ENCODE measurements at places on chromosomes 2 and 18.

DNA sequence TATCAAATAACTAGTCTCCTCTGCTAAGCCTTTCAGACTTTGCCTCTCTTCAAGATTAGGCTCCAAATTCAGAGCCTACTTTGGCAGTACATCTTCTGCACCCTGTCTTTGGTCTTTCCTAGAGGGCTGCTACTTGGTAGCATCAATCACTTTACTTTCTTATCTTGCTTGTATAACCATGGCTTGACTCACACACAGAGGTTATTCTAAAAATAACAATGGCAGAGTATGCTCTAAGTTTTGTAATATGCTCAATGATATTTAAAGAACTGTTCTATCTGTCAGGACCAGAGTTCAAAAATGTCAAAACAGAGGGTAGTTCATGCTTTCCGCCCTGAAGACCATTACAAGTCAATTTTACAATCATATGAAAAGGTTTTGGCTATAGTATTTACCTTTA is 27.7 kb downstream of the THOC1 start:
- no peaks in the 10 kb centered on the region for H3K27me3 ChIP-seq
- H3K27ac ChIP-seq, result no peak overlapping the region
- H3K4me1 ChIP-seq, result no peaks in the 10 kb centered on the region
- peaks cover 11% of the 10 kb centered on the region for H3K36me3 ChIP-seq
- no peak overlapping the region for H3K4me3 ChIP-seq

DNA sequence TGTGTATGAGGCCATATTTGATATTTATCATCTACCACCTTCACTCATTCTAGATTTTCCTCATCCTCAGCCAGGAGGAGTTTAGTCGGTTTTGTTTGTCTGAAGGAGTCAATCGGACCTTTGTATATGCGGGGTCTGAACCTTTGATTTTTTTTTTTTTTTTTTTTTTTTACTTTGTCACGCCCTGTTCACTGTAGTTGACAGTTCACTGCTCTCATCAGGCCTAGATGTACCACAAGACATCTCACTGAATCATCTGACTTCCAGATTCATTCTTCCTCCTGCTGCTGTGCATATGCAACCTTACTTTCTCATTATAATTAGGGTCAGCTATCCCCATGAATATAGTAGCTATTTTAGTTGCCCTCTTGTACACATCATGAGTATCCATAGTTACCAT is 133.2 kb downstream of the ARHGAP15 start:
- no peaks in the 10 kb centered on the region for H3K36me3 ChIP-seq
- no peak overlapping the region for H3K4me3 ChIP-seq
- no peak for DNase-seq
- no peaks in the 10 kb centered on the region for H3K4me1 ChIP-seq
- no peak overlapping the region for H3K27ac ChIP-seq
- no peaks in the 10 kb centered on the region for H3K27me3 ChIP-seq

DNA sequence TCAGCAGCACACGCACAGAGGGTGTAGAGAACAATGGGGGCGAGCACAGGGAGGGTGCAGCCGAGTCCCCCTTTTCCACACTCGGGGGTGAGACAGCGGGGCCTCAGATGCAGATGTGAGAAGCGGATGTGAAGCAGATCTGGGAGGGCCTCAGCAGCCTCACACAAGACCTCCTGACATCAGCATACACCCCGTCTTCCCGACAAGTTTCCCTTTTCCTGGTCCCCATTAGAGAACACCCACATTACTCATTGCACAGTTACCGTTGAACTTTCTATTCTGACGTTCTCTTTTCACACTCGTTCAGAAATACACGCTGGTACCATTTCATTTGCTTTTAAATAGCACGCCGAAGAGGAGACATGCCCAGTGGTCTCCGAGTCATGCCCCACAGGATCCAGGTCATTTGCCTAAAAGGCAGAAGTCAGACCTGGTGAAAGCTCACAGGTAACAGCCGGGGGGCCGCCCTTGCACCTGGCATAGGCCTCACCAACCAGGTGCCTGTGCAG is 129.5 kb upstream of the ID2 start:
- no peaks in the 10 kb centered on the region for H3K36me3 ChIP-seq
- H3K4me3 ChIP-seq, result no peak overlapping the region
- no peak for DNase-seq
- no peak overlapping the region for H3K27ac ChIP-seq
- H3K27me3 ChIP-seq, result no peaks in the 10 kb centered on the region

DNA sequence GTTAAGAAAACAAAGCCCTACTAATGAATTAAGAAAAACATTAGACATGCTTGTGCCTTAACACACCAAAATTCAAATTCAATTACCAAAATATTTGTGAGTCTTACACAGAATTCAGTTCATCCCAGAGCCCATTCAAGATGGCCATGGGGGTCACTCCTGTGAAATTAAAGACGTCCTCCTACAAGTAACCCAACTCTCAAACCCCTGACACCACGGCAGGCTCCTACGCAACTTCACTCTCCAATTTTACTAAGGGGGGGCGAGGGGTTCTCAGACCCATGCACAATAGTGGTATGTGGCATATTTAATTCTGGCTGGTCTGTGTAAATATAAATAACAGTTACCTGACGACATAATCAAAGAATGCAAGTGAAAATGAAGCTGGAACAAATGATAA is 5.0 kb downstream of the ZNF516 start:
- no peak for DNase-seq
- H3K27me3 ChIP-seq, result no peaks in the 10 kb centered on the region
- peak overlapping the region; percentile 67 for H3K27ac ChIP-seq
- no peaks in the 10 kb centered on the region for H3K36me3 ChIP-seq
- peaks cover 38% of the 10 kb centered on the region for H3K4me1 ChIP-seq
- H3K4me3 ChIP-seq, result peak overlapping the region; percentile 77

GRCh38 chr2:61357681-61358080 is 113.2 kb downstream of the USP34 start:
- no peaks in the 10 kb centered on the region for H3K27me3 ChIP-seq
- no peaks in the 10 kb centered on the region for H3K4me1 ChIP-seq
- no peak for DNase-seq

GRCh38 chr2:218357236-218358177 is 850 bp downstream of the CATIP start:
- H3K4me1 ChIP-seq, result peaks cover 7% of the 10 kb centered on the region
- no peak overlapping the region for H3K4me3 ChIP-seq
- H3K27ac ChIP-seq, result peak overlapping the region; percentile 23

DNA sequence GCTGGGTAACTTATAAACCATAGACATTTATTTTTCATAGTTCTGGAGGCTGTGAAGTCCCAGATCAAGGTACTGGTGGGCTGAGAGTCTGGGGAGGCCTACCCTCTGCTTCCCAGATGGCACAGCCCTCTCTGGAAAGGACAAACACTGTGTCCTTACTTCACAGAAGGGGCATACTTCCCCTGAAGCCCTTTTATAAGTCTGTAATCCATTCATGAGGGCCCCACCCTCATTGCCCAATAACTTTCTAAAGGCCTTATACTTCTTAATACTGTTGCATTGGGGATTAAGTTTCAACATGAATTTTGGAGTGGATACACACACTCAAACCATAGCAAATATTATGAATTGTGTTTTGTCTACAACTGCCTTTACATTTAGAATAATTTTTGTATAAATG is 36.0 kb downstream of the ATIC start:
- H3K27me3 ChIP-seq, result no peaks in the 10 kb centered on the region
- peaks cover 43% of the 10 kb centered on the region for H3K36me3 ChIP-seq
- no peak overlapping the region for H3K4me3 ChIP-seq
- H3K4me1 ChIP-seq, result no peaks in the 10 kb centered on the region
- DNase-seq, result no peak

- H3K36me3 ChIP-seq, result no peaks in the 10 kb centered on the region
- H3K4me3 ChIP-seq, result no peak overlapping the region
- DNase-seq, result no peak
- H3K27ac ChIP-seq, result peak overlapping the region; percentile 94
These were observed 150.6 kb downstream of the RTN4 start for GRCh38 chr2:54899576-54900200.

DNA sequence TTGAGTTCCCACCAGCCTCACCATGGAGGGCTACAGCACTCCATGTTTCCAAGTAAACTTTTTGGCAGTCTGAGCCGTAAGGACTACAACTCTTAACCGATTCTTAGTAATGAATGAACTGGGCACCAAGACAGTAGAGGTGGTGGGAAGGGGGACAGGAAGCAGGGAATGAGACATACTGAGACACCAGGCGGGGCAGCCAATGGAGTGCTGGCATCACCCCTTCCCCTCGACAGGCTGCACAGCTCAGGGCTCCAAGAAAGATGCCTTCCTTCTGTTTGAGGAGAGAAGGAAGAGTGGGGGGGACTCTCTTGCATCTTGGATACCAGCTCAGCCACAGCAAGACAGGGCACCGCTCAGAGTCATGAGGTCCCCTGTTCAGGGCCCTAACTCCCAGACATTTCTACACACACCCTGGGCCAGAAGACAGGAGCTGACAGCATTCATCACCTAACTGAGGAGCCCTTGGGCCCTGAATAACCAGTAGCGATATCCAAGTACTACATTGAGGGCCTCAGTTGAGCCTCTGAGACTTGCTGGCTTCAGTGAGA is 45.2 kb downstream of the USP34 start:
- H3K27ac ChIP-seq, result no peak overlapping the region
- H3K36me3 ChIP-seq, result no peaks in the 10 kb centered on the region
- H3K27me3 ChIP-seq, result no peaks in the 10 kb centered on the region
- H3K4me1 ChIP-seq, result peaks cover 39% of the 10 kb centered on the region
- H3K4me3 ChIP-seq, result no peak overlapping the region
- no peak for DNase-seq

DNA sequence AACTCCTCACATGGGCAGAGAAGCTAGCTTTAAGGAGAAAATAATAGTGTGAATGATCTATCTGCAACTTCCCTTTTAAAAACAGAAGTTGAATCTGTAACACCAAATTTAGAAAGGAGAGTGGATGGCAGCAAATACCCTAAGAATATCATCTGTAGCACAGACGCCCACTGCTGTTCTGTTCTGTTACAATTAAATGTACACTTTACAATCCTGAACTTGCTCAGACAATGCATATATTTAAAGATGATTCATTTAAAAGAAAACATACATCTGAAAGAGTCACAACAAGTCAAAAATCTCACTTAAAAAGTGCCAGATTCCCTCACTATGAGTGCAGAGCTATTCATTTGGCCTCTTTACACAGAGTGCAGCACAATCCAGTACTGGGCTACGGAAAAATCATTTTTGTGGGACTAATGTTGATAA is 8.0 kb upstream of the SERTAD2 start:
- no peak for DNase-seq
- H3K36me3 ChIP-seq, result no peaks in the 10 kb centered on the region
- no peak overlapping the region for H3K27ac ChIP-seq
- H3K4me3 ChIP-seq, result no peak overlapping the region

Measured in Panc1 (cell line).